IPS-NIHi11 (cell line): ENCODE measurements at places on chromosomes 1 and 21.
A peak's percentile ranks its signal among the peaks of the same experiment; 100 is the strongest.

DNA sequence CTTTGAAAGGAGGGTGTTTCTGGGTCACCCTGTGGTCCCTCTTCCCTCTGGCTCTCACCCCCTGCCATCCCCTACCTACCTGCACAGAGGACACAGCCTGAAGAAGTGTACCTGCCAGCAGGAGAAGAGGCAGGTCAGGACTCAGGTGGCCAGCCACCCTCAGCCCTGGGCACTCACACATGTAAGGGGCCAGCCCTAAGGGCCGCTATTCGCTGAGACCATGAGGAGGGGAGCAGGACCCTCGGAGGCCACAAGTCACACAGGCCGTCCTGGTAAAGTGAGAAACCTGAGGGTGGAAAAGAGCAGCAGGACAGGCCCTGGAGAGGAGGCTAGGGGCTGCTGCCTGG, 1.2 kb downstream of the ZNF692 start:
- DNase-seq: peak; percentile 40

- DNase-seq: no peak
These were observed 29.6 kb downstream of the NVL start for GRCh38 chr1:224300346-224300745.

DNA sequence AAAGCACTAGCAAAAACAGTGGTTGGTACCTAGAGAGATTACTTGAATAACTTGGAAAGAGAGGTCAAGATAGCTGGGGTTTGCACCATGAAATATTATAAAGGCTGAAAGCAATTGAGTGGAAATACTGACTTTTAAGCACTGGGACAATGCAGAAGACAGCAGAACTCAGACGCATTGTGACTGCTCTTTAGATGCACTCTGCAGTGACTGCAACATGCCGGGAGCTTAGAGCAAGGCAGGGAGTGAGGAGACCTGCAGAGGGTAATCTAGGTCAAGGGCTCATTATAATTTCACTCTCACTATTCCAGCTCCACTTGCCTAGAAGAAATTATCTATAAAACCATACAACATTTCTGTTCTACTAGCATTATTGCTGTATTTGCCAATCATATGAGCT, 36.6 kb downstream of the OLFM3 start:
- no peak for DNase-seq

DNA sequence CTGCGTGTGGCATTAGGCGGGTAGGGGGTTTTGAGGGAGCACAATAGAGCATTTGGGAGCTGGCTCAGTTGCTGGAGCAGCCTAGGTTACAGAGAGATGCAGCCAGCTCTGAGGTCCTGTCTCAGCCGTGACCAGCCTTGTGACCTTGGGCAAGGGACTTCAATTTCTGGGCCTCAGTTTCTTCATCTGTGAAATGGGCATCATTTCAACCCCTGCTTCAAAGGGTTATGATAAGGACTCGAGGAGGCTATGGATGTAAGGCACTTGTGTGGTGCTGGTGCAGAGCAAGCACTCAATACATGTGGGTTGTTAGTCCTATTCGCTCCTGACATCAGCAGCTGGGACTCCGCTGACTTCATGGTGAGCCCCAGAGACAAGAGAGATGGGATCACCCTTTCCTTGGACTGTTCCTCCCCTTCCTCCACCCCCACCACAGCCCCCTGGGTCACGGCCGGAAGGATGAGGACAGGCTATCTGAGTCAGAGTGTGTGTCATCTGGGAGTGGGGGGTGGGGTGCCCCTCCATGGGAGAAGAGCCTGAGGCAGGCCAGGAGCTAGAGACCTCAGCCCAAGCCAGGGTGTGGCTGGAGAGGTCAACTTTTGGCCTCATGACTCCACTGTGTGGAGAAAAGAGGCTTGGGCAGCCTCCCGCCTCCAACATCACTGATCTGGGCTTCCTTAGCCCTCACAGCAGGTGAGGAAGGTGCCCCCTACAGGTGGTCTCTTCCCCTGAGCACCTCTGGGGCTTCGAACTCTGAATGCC, 71.4 kb upstream of the ZBTB40 start:
- DNase-seq: no peak

GRCh38 chr21:18468790-18469189, 65.2 kb upstream of the TMPRSS15 start:
- DNase-seq: no peak

DNA sequence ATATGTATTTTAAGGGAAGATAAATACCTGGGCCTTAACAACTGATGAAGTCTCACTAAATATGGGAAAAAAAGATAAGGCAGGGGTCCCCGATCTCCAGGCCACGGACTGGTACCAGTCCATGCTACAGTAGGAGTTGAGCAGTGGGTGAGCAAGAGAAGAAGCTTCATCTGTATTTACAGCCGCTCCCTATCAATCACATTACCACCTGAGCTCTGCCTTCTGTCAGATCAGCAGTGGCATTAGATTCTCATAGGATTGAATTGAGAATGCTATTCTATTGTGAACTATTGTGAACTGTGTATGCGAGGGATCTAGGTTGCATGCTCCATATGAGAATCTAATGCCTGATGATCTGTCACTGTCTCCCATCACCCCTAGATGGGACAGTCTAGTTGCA, 43.0 kb upstream of the PAXBP1 start:
- DNase-seq: no peak

GRCh38 chr1:212188599-212189351, 96.4 kb upstream of the PPP2R5A start:
- no peak for DNase-seq

DNA sequence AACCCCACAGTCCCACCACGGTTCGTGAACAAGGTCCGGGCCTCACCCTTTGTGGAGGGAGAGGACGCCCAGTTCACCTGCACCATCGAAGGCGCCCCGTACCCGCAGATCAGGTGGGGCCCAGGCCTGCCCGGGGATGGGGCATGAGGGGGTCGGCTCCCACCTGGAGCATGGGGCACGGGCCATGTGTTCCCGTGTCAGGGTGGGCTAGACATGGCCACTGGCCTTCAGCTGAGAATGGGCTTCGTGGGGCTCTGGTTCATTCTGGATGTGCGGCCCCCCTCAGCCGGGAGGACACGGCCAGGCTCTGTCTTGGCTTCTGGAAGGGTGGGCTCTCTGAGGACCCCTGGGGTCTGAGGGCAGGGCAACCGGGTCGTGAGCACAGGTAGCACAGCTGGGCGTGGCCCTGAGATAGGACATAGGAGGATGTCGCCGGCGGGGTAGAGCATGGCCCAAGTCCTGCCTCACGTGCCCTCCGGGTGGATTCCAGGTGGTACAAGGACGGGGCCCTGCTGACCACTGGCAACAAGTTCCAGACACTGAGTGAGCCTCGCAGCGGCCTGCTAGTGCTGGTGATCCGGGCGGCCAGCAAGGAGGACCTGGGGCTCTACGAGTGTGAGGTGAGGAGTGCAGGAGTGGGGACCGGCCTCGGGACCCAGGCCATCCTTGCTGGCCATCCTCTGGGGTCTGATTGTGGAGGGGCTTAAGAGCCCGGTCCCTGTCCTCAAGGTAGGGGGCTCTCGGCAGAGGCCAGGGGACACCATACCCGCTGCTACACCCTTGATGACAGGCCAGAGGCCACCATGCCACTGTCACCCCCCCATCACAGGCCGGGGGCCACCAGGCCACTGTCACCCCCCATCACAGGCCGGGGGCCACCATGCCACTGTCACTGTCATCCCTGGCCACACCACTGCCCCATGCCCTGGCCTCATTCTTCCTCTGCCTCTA, 55.5 kb downstream of the TRIM11 start:
- no peak for DNase-seq

DNA sequence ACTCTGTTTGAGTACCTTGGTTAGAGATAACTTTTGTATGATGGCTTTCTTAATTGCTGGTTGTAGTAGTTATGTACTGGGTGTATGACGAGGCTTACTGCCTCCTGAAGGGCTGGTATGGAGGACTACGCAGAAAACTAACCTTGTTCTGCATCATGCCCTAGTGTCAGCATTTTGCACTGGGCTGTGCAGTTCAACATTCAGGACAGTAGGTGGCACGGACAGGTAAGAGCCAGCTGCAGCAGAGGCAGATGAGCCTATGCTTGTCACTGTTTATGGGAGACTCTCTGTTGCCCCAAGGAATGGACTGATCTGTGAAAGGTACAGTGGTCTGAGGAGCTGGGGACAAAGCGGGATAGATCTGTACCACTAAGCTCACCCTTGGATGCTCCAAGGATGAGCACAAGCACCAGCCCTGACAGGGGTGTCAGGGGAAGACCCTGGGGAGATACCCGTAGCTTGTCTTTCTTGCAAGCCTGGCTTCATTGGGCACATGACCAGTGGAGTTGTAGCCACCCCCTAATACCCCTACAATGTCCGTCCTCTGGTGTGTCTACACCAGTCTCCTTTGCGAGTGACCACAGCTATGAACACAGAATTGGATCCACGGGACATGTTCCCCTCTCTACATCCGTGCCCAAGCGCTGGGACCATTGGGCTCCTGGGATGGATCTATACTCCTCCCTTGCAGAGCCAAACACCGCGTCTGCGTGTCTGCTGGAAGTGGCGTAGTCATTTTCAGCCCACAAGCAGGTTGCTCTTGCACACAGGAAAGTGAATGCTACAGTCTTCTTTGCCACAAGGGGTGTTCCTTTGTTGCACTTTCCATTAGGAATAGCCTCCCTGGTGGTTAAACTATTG, 51.1 kb upstream of the CFHR3 start:
- peak; percentile 72 for DNase-seq

DNA sequence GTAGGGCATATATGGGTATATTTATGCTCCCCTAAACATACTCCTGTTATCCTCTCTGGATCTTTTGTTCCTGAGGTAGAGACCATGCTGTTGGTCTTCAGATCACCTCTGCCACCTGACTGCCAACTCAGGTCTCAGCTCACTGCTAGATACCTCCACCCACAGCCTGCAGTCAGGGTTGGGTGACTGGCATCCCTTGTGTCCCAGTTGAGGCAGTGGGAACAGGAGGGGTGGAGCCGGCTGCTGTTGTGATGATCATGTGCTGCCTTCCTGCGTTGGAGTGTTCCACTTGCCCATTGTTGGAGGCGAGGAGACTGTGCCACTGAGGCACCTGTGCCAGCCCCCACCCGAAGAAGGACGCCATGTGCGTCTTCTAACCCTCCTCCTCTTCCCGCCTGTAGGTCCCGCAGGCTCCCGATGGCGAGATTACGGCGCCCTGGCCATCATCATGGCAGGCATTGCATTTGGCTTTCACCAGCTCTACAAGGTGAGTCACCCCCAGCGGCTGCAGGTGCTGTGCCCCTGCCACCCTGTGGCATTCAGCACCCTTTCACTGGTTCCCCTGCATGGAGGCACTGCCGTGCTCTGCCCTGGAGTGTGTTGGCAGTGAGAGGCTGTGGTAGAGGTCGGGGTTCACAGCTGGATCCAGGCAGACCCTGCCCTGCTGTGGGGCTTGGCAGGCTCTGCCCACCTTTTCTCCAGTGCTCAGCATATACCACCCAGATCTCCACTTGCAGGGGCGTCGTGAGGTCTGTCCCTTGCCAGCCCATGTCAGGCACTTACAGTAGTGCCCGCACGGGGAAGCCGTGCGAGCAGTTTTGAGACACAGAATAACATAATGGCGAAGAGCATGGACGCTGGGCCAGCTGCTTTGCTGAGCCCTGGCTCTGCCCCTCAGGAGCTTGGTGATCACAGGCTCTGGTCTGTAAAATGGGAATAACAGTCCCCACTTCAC, 143.5 kb downstream of the PEX14 start:
- DNase-seq: no peak

- DNase-seq: no peak
These were observed 7.8 kb upstream of the SLC6A9 start for GRCh38 chr1:44038876-44039657.

DNA sequence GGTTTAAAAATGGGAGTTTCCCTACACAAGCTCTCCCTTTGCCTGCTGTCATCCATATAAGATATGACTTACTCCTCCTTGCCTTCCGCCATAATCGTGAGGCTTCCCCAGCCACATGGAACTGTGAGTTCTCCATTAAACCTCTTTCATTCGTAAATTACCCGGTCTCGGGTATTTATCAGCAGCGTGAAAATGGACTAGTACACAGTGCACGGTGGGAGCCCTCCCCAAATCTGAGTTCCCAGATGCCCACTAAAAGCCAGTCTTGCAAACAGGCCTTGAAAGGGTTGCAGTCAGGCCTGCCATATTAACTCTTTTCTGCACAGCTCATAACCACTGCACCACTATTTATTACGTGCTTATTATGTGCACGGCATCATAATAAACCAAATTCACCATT, 400.9 kb downstream of the PRDM2 start:
- DNase-seq: no peak

- no peak for DNase-seq
These were observed 49.9 kb downstream of the C8B start for GRCh38 chr1:56915960-56916359.

GRCh38 chr21:27582246-27582947, 615.5 kb upstream of the ADAMTS5 start:
- DNase-seq: no peak

- no peak for DNase-seq
These were observed 8.0 kb downstream of the LMO4 start for GRCh38 chr1:87336623-87337067.

- DNase-seq: peak; percentile 70
These were observed 383.7 kb upstream of the CAMK1G start for GRCh38 chr1:209199822-209200221.

DNA sequence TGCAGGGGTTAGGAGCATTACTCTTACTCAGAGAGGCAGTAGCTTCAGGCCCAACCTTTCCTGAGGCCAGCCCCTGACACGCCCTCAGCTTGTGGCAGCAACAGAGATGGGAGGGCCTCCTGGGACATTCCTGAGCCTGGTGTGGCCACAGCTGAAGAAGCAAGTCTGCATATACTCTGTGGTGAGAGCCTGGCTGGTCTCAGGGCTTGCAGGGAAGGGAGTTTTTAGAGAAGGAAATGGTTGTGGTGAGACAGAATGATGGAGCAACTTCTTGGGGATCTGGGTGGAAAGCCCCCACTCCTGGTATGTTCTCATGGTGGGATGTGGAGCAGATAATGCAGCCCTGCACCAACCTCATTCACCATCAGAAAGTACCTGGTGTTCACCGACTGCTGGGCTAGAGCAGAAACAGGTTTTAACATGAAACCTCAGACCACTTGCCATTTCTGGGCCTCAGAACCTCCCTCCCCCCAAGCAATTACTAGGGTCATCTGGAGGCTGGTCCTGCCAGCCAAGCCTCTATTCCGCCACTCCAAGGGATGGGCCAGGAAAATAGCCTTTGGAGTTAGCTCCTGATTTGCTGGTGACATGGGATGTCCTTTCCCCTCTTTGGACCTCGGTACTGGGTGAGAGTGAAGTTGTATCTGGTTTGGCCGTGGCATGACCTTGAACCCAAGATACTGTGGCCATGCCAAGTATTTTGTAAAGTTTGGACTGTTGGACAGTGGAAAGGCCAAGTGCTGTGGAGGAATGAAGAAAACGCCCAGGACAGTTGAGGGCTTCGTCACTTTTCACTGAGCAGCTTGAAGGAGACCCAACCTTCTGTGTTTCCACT, 28.1 kb upstream of the RNF19B start:
- peak; percentile 89 for DNase-seq

- DNase-seq: no peak
These were observed 92.2 kb downstream of the TBX19 start for GRCh38 chr1:168372861-168373371.
